ENCODE measurements at places on chromosomes 5 and 9.
A peak's percentile ranks its signal among the peaks of the same experiment; 100 is the strongest.

- peaks cover 48% of the 10 kb centered on the region for H3K4me1 ChIP-seq
- H3K36me3 ChIP-seq: peaks cover 26% of the 10 kb centered on the region
- peak; percentile 74 for DNase-seq
- H3K27me3 ChIP-seq: no peaks in the 10 kb centered on the region
These were observed 3.2 kb upstream of the SET start for GRCh38 chr9:128685636-128686489.

DNA sequence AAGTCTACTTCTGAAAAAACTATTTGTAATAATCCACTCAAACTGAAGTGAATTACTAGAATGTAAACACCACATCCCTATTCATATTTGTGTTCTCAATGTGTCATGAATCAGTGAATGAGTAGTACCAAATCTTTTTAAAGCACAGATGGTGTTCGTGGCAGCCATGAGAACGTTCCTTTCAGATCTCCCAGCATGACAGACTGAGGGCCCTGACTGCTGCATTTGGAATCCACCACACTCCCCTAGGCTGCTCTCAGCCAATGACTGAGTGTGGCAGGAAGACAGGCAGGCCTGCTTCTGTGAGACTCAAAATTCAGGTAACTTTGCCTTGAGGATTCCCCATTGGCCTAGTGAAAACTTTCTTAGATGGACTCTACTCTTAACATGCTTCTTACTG lies 10.9 kb upstream of the JMY start:
- no peaks in the 10 kb centered on the region for H3K4me1 ChIP-seq
- no peaks in the 10 kb centered on the region for H3K27me3 ChIP-seq
- no peak overlapping the region for H3K4me3 ChIP-seq

- H3K36me3 ChIP-seq: no peaks in the 10 kb centered on the region
- no peaks in the 10 kb centered on the region for H3K4me1 ChIP-seq
- DNase-seq: no peak
- H3K27ac ChIP-seq: no peak overlapping the region
These were observed 106.1 kb upstream of the ICE1 start for GRCh38 chr5:5316334-5316733.

DNA sequence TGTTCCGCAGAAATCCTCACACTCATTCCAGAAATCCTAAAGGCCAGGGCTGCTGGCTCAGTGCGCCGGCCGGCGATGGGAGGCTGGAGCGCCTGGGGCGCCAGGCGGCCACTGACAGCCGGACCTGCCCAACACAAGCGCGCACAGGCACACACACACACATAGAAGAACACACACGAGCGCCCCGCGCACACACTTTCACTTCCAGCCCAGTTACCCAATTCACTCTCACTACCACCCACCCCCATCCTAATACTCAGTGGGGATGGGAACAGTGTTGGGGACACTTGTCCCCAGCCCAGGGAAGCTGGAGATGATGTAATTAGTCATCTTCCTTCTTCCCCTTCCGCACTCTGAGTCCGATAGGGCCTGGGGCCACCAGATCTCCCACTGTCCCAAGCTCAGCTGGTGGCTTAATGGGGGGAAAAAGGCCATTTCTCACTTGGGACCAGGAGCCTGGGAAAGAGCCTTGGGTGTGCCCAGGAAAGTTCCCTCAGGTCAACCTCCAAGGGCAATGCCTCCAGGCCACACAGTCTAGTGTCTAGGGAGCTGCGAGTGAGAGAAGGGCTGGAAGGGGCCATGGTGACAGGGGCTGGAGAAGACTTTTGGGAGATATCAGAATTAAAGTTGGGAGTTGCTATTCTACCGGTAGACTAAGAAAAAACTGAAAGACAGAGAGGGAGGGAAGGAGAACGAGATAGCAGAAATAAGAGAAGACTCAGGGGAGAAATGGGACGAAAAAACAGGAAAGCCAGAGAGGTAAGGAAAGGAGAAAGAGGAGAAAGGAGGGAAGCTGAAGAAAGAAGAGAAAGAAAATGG lies 1.7 kb downstream of the EBF1 start:
- H3K36me3 ChIP-seq: no peaks in the 10 kb centered on the region
- H3K27me3 ChIP-seq: peaks cover 47% of the 10 kb centered on the region
- DNase-seq: peak; percentile 17

- no peak overlapping the region for H3K4me3 ChIP-seq
- no peaks in the 10 kb centered on the region for H3K36me3 ChIP-seq
- no peak overlapping the region for H3K27ac ChIP-seq
- H3K4me1 ChIP-seq: no peaks in the 10 kb centered on the region
These were observed 138.9 kb downstream of the SPATA31D1 start for GRCh38 chr9:82127465-82127864.

DNA sequence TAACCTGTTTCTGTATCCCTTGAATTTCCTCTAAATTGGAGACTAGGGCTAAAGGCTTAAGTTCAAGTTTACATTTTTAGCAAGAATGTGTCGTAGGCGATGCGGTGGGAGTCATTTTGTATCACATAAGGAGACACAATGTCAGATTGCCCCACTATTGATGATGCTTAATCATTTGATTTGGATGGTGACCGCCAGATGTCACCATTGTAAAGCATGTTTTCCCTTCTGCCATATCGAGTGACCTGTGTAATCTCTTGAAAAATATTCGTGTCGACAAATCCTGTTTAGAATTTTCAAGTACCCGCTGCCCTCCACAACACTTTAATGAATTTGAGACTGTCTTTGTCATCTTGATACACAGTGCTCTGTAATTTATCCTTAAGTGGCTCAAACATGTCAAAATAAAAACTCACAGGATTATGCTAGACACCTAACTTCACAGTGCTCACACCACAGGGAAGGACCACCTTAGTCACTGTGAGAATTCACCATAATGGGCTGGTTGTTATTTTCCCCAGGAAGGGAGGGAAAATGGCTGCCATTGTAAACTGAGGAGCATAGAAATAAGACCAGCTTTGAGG lies 34.5 kb upstream of the SLC46A2 start:
- no peaks in the 10 kb centered on the region for H3K36me3 ChIP-seq
- no peak overlapping the region for H3K27ac ChIP-seq
- no peak overlapping the region for H3K4me3 ChIP-seq
- peaks cover 19% of the 10 kb centered on the region for H3K27me3 ChIP-seq
- H3K4me1 ChIP-seq: peaks cover 4% of the 10 kb centered on the region
- peak; percentile 37 for DNase-seq

DNA sequence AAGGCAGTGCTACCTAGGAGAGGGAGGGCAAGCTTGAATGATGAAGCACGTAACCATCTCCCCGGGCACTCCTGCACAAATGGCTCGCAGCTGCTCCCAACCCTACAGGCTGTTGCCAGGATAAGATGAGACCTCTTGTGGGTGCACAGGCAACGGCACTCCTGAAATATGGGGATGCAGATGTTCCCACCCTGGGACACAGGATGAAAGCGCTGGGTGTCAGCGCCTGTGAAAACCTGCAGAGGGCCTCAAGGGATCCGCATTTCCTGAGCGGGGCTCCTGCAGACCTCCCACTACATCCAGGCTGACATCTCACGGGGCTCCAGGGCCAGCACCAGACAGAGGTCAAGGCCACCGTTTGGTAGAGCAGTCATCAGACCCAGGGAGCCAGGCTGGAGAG lies 60.7 kb downstream of the SMIM23 start:
- no peak overlapping the region for H3K4me3 ChIP-seq
- H3K36me3 ChIP-seq: no peaks in the 10 kb centered on the region
- no peaks in the 10 kb centered on the region for H3K4me1 ChIP-seq
- no peaks in the 10 kb centered on the region for H3K27me3 ChIP-seq
- no peak for DNase-seq

GRCh38 chr9:111842313-111842712 lies 47.6 kb upstream of the SHOC1 start:
- peaks cover 9% of the 10 kb centered on the region for H3K27me3 ChIP-seq
- no peak for DNase-seq
- no peak overlapping the region for H3K27ac ChIP-seq
- no peak overlapping the region for H3K4me3 ChIP-seq

Data from activated CD8-positive, alpha-beta T cell treated with anti-CD3 and anti-CD28 coated beads for 36 hours (primary cell).